ENCODE measurements at places on chromosomes 4 and X.

- DNase-seq: no peak
Observed at GRCh38 chr4:13584481-13584880, 40.2 kb upstream of the NKX3-2 start.

DNA sequence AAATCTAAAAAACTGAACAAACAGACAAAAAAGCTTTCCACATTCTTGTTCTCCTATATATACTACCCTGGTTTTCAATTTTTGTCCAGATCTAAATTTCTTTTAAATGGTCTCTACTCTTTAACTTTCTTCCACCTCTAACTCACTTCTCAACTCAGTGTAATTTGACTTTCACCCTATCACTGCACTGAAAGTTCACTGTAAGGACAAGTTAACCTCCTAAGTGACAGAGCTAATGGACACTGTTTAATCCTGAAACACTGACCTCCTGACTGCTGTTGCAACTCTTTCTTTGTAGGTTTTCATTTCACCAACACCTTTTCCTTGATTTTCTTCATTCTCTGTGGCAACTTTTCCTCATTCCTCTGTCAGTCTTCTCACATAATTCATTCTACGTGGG lies 50.0 kb downstream of the ATOH1 start:
- no peak for DNase-seq

- DNase-seq: no peak
Observed at GRCh38 chr4:2074588-2074987, 15.5 kb downstream of the NAT8L start.

DNA sequence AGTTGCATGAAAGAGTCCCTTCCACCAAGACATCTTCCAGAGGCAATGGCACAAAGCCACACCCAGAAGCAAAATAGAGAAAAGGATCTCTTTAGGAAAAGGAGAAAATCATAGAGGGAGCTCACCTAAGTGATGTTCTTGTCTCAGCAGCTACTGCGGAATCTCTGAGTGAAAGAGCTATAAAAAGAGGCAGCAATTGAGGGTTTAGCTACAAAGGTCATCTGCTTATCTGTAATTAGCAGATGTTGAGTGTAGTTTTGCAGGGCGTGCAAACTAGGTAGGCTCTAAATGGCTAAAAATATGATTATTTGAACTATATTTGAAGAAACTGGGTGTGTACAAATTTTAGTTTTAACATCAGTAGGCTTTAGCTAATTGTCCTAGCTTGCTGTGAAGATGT lies 276.0 kb downstream of the HS3ST1 start:
- DNase-seq: no peak

DNA sequence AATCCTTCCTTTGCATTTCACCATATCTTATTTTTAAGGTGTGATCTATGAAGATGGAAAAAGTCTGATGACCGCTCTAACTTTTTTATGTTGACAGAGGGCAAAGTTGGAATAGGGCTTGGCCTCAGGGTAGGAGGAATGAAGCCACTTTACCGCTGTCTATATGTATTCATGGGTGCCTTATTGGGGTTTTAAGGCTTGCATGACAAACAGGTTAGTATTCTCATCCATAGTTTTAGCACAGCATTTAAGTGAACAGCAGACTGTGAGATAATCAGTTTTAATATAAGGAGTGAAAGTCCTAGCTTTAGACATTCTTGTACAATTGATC lies 81.7 kb upstream of the BMP2K start:
- no peak for DNase-seq

- no peak for DNase-seq
Observed at GRCh38 chr4:138890891-138891570, 124.5 kb upstream of the NOCT start.

GRCh38 chr4:145954924-145955339 lies 16.3 kb upstream of the ZNF827 start:
- no peak for DNase-seq

GRCh38 chrX:15855568-15856221 lies 1.1 kb upstream of the AP1S2 start:
- no peak for DNase-seq

- DNase-seq: no peak
Observed at GRCh38 chr4:16461362-16461761, 235.1 kb upstream of the TAPT1 start.

GRCh38 chrX:27917713-27918500 lies 63.3 kb downstream of the DCAF8L1 start:
- no peak for DNase-seq

DNA sequence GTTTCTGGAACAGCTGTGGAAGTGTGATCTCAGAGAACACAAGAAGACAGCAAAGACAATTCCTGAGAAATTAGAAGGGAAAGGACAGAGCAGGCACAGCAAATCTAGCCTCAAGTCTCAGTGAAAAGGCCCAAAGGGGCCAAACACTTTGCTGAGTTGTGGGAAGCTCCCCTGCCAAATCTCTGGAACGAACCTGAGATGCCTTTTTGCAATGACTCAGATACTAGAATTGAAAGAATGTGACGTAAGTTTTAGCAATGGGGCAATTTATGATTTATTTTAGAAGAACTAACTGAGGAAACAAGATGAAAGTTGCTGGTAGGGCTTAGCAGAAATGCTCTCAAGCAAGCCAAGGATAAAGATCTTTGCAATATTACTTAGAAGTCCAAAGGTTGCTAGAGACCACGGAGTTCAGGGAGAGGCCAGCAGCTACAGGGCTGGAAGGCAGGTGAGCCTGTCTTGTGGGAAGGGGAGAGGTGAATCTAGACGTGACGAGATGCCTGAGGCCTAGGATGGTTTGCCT lies 92.8 kb downstream of the AMELX start:
- DNase-seq: no peak

GRCh38 chr4:107989162-107989536 lies 540 bp upstream of the HADH start:
- no peak for DNase-seq

GRCh38 chrX:44344194-44344593 lies 722 bp upstream of the EFHC2 start:
- no peak for DNase-seq

- DNase-seq: peak; percentile 19
Observed at GRCh38 chr4:8607603-8608481, 15.3 kb downstream of the CPZ start.

DNA sequence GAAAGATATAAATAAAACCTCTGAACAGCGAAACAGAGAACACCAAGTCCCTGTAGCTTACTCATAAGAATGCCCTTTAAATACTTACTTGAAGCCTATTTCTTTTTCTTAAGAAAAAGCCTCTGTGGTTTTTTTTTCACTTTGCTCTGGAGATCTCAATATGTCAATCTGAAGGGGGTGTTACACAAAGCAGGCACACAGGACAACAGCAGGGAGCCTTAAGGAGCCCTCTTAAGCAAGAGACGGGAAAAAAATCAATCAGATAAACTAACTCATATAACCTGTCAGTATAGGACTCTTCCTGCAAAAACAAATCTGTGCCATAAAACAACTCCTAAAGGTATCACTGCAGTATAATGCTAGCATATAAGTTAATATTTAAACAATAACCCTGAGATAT lies 611.1 kb upstream of the ATOH1 start:
- no peak for DNase-seq

- no peak for DNase-seq
Observed at GRCh38 chrX:150339736-150340135, 23.4 kb upstream of the MAMLD1 start.

Measured in nucleus accumbens (tissue), 56 donors.